HT1080 (cell line): ENCODE measurements at places on chromosomes 5 and 9. TPM values are rescaled to one million over a fixed set of nuclear protein-coding genes. Genes with fewer than 3 reads are reported as not detected.

GRCh38 chr9:122897969-122898368 lies 7.2 kb downstream of the RC3H2 start:
- DNase-seq: no peak

DNA sequence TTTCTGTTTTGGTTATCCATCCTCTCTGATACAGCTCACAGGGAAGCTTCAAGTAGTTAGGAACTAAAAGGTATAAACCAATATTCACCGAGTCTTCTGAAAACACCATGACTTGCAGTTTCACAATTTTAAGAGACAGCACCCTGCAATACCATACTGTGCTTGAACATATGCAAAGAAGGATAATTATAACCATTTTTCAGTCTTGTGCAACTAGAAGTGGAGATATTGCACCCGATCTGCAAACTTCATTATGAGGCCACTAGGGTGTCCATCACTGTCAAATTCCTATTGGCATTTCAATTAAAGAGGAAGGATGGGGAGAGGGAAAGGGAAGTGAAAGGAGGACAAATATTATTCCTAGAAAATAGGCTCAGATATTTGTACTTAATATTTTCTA lies 32.4 kb upstream of the CEP120 start:
- DNase-seq: no peak

DNA sequence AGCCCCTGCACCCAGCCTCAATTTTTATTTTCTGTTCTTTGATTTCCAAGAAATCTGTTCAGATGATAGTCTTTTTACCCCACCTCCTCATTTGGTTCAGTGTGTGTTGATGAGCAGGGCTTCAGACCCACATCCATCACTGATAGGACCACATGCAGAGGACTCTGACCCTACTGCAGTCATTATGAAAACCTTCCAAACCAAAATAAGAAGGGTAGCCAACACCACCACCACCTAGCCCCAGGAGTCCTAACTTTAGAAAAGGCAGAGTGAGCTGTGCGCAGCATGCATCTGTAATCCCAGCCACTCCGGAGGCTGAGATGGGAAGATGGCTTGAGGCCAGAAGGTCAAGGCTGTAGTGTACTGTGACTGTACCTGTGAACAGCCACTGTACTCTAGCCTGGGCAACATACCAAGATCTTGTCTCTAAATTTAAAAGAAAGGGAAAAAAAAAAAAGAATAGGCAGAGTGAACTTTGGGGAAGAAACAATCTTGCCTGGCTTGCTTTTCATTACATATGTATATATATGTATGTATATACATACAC lies 13.0 kb downstream of the CDKN2AIPNL start:
- no peak for DNase-seq

GRCh38 chr5:26232706-26233105 lies 805.7 kb downstream of the CDH9 start:
- DNase-seq: no peak

GRCh38 chr5:109571785-109572184 lies 117.9 kb upstream of the MAN2A1 start:
- DNase-seq: no peak

GRCh38 chr5:138926688-138927448 lies 51.7 kb upstream of the LRRTM2 start:
- no peak for DNase-seq

Gene FAXDC2
- 0.90 and 1.4 TPM in 2 replicates for total RNA-seq

Gene EGFLAM
- total RNA-seq: 0.13 TPM in 1 of 2 replicates, not detected in the other

Gene DAB2IP
- 12.6 and 16.6 TPM in 2 replicates for total RNA-seq
